ENCODE measurements at places on chromosomes 6 and 20.
A peak's percentile ranks its signal among the peaks of the same experiment; 100 is the strongest.

DNA sequence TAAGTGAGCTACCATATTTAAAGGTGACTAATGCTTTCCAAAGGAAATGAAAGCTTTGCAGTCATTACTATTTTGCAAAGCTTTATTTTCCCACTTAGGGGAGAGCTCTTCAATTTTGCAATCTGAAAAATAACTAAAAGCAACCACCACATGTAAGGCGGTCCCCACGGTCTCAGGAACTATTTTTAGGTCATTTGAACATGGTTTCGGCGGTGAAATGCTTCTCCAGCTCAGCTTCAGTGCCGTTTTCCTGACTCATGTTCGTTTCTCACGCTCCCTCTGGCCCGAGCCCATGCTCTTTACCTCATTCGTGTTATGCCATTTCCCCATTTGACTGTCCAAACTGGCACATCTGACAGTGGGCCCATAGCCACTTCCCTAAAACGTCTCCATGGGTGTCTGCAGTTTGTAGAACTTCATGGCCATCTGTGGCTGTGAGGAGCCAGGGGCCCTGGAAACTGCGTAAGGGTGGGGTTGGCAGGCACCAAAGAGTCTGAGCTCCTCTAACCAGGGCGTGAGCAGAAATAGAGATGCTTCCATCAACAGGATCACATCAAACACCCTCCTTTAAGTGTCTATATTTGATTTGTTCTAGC is 46.5 kb downstream of the ADTRP start:
- DNase-seq = no peak

DNA sequence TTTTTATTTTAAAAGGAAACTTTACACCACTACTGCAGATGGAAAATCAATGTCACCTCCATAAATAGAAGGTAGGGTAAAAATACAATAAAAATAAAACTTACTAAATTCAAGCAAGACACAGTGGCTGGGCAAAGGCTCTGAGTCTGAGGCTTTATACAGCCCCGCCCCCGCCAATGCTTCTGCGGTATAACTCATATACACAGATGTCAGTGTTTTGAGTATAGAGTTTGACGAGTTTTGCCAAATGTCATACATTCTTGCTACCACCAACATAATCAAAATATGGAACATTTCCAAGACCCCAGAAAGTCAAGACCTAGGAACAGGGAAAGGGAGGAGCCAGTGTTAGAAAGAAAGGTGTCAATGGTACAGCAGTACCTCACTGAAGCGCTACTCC is 12.8 kb downstream of the NFATC2 start:
- DNase-seq = no peak

- DNase-seq = peak; percentile 17
Measured at GRCh38 chr6:16739329-16739801, 21.9 kb downstream of the ATXN1 start.

GRCh38 chr6:62283365-62283764 is 2.7 kb downstream of the KHDRBS2 start:
- DNase-seq = no peak

GRCh38 chr6:142935553-142936517 is 9.1 kb downstream of the HIVEP2 start:
- no peak for DNase-seq

DNA sequence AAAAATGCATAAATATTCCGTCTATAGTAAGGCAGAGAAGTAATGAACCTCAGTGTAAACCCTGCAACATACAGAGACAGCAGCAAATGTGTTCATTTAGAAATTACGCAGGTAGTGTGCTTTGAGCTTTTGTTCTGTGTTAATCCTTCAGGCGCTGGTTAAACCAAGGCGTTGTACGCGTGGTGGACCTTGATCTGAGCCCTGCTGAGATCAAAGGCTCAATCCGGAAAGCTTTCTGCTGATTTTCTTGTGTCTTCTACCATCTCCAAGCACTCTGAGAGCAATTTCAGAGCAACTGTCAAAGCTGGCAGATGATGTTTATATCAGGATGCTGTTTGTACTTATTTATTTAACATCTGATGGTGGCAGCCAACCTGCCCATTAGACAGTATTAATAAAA is 382.8 kb downstream of the CDH26 start:
- no peak for DNase-seq

DNA sequence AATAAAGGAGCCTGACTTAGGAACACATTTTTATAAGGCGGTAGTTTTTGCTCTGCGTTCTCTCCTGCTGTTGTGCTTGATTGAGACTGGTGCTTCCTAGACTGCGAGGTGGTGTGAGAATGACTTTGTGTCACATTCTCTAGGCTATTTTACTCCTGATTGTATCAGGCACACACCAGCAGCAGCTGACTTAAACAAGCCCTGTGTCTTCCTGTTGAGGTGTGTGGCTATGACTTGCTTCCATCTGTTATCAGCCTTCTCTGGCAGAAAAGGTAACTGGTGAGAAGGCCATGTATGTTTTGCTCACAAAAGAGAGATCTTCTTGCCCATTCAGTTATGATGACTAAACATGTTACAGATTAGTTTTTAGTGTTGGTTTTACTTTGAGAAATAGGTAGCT is 43.4 kb downstream of the CLVS2 start:
- DNase-seq = no peak

DNA sequence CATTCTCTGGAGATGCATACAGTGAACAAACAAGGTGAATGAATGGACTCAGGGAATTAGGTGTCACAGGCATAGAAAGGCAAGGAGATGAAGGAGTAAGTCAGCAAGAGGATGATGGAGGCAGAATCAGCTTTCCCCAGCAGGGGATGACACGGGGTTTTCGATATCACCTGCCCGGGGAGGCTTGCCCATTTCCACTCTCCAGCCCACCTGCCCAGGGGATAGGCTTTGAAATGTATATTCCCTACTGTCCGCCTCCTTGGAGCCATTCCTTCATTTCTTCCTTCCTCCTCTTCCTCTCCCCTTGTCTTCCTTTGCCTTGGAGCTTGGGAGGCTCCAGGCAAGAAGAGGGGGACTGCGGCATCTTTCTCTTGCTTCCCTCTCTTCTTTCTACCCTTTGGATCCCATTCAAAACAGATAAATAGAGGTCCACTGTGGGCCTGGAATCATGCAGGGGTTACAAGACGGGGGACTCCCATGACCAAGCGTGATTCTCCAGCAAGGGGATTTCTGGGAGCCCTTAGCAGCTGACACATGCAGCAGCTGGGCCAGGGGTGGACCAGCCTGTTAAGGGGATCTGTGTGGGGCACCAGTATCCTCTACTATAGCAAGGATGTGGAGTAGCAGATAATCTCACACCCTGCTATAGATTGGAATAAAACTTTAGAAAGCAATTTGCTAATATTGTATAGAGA is 23.5 kb upstream of the RNF24 start:
- no peak for DNase-seq

GRCh38 chr20:32240205-32240604 is 32.5 kb downstream of the POFUT1 start:
- no peak for DNase-seq

DNA sequence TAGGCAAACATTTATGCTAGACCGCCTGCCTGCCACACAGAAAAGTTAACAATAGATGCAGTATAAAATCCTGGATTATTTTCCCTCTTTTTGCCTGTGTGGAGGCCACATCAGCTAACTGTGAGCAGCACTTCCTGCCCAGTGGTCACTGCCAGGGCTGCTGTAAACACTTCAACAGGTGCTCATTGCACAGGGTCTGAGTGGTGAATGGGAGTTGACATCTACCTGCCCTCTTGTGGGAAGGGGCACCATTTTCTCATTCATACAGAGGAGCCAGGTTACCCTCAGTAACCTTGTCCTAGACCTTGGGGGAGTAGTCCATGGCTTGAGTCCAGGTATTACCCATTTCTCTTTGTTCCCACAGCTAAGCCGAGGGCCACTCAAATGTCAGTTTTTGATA is 235.3 kb downstream of the TMEM242 start:
- DNase-seq = no peak

DNA sequence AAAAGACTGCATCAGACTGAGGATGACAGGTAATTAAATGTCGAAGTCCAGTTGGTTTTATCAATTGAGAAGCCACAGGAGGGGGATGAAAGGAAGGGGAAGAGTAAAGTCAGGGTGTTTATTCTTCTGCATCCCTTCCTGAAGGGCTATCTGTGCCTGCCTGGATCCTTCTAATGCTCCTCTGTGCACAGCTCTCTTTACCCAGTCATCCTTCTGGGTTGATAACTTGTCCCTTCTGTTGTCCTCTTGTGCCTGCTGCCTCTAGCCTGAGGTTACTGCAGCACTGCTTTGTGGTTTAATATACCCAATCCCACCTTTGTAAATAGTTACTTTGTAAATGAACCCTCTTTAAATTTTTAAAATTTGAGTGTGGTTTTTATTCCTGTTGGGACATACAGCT is 1127.3 kb downstream of the EPHA7 start:
- DNase-seq = no peak

- no peak for DNase-seq
Measured at GRCh38 chr6:12314751-12315150, 24.6 kb downstream of the EDN1 start.

DNA sequence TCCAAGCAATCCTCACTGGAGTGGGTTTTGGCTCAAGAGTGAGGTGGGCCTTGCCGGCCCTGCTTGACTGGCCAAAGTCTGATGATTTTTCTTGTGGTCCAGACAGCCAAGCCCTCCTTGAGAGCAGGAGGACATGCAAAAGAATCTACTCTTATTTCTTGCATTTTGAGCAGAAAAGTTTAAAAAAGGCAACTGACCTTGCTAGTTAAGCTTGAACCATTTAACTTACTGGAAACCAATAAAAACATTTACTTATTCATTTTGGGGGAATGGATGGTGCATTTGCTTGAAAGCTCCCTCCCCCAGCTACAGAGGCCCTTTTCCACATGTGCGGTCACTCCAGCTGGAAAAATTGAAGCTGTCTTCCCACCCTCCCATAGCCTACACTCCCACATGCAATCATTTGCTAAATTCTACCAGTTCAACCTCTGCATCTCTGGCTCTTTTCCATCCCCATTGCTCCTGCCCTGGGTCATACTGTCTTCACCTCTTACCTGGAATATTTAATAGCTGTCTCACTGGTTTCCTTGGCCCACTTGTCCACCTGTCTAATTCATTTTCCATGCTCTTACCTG is 527.9 kb downstream of the DHX35 start:
- no peak for DNase-seq

DNA sequence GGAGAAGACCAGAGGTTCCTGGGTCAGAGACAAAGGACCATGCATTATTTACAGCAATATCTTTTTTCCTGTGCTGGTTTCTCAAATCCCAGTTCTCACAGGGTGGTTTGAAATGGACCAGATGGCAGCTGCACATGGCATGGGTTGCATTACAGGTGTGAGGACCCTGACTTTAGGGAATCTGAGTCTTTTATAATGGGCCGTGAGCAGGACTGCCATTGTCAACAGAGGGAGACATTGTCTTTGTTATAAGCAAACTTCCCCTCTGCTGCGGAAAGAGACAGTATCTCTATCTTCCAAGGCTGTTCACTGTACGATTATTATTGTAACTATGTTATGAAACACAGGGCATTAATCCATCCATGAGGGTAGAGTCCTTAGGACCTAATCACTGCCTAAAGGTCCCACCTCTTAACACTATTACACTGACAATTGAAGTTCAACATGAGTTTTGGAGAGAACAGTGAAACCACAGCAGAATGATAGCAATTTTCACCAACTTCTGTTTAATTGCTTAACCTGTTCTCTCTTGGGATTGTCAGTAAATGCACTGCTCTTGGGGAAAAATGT is 156.1 kb upstream of the AGPAT4 start:
- DNase-seq = no peak

DNA sequence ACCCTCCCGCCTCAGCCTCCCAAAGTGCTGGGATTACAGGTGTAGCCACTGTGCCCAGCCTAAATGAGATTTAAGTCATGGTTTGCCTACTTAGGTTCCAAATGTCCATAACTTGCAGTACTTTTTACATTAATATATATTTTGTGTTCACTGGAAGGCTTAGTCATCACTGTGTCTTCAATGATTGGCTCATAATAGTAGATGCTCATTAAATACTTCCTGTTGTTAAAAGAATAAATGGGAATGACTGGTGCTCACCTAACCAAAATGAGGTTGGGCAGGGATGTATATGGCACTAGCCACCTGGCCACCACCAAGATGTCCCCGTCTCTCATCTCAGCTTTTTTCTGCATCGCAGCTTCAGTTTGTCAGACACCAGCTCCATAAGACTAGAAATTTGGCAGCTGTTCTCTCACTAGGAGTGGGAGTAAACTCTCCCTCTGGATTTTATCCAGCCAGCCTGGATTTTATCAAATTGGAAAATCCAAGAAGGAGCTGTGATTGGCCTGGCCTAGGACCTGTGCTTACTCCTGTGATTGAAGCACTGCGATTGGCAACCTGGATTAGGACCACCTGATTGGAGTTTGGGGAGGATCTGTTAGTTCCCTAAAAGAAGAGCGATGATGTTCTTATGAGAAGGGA is 1.1 kb upstream of the GLO1 start:
- no peak for DNase-seq

- DNase-seq = no peak
Measured at GRCh38 chr6:109194880-109195279, 99.6 kb downstream of the CEP57L1 start.

GRCh38 chr6:170282512-170283158 is 8.2 kb downstream of the DLL1 start:
- no peak for DNase-seq

DNA sequence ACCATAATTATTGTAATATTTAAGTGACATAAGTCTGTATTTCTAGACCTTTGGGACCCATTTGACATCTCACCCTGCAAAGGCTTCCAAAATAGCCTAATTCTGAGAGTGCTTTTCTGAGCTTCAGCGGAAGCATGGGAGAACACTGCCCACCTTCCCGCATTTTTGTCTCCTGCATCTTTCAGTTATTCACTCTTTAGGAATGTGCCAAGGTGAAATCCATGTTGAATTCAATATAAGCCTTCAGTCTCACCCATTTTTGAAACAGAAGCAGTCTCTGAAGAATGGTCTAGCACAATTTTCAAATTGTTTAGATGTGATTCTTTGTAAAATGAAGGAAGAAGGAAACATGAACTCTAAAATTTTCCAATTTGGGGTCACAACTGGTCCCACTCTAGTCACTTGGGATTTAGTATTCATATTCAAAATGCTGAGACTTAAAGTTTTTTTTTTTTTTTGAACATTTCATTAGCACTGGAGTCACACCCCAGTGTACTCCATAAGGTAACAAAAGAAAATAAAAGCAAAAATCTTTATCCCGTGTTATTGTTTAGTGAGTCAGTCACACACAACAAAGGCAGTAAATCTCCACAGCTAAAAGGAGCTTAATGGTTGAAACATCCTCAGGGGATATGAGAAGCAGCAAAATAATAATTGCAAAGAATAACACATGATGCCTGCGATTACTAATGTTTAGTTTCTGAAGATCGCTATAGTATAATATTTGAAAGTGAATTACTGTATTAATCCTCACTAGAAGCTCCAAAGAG is 479.9 kb upstream of the BTBD3 start:
- DNase-seq = no peak

GRCh38 chr6:98724537-98724936 is 109.8 kb upstream of the POU3F2 start:
- no peak for DNase-seq

DNA sequence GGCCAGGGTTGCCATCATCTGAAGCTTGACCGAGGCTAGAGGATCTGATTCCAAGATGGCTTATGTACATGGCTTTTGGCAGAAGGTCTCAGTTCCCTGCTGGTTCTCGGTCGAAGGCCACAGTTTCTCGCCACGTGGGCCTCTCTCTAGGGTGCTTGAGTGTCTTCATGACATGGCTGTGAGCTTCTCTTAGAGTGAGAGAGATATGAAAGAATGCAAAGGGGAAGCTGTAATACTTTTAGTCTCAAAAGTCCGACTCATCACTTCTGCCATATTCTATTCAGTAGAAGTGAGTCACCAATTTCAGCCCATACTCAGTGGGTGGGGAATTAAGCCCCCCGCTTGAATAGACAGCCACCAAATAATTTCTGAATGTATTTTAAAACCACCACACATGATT is 94.2 kb downstream of the UTRN start:
- DNase-seq = no peak

- DNase-seq = peak; percentile 61
Measured at GRCh38 chr6:106360989-106361430, 493 bp downstream of the CRYBG1 start.
